Stomach (tissue), 19 donors: ENCODE measurements at places on chromosomes 12 and 14. TPM values are rescaled to one million over a fixed set of nuclear protein-coding genes. Genes with fewer than 3 reads are reported as not detected.

PPP1CC gene
- 84.8 TPM for total RNA-seq

- DNase-seq = no peak
- H3K4me1 ChIP-seq = peaks cover 29% of the 10 kb centered on the region
- H3K4me3 ChIP-seq = no peak overlapping the region
- H3K27ac ChIP-seq = peak overlapping the region; percentile 29
- H3K27me3 ChIP-seq = no peaks in the 10 kb centered on the region
- peaks cover 3% of the 10 kb centered on the region for H3K36me3 ChIP-seq
These were observed 39.4 kb downstream of the MLXIP start for GRCh38 chr12:122117979-122118378.

DNA sequence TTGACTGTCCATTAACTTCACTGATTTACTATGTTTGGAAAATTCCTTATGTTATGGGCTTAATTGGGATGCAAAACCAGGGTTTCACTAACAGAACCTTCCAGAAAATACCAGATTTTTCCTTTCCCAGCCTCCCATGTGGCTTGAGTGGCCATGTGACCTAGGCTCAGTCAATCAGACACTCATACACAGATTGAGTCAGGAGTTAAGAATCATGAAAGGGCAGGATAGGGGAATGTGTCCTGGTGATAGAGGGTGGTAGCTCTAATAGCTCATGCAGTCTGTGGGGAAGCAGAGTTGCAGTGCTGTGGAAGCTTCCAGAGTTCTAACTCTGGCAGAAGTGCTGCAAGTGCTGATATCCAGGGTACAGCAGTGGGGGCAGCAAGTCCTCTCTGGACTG is 134.1 kb upstream of the IFNG-AS1 start:
- H3K4me1 ChIP-seq = no peaks in the 10 kb centered on the region
- no peak overlapping the region for H3K4me3 ChIP-seq
- no peaks in the 10 kb centered on the region for H3K27me3 ChIP-seq
- no peaks in the 10 kb centered on the region for H3K36me3 ChIP-seq

DTX3 gene
- total RNA-seq = 49.6 TPM

DNA sequence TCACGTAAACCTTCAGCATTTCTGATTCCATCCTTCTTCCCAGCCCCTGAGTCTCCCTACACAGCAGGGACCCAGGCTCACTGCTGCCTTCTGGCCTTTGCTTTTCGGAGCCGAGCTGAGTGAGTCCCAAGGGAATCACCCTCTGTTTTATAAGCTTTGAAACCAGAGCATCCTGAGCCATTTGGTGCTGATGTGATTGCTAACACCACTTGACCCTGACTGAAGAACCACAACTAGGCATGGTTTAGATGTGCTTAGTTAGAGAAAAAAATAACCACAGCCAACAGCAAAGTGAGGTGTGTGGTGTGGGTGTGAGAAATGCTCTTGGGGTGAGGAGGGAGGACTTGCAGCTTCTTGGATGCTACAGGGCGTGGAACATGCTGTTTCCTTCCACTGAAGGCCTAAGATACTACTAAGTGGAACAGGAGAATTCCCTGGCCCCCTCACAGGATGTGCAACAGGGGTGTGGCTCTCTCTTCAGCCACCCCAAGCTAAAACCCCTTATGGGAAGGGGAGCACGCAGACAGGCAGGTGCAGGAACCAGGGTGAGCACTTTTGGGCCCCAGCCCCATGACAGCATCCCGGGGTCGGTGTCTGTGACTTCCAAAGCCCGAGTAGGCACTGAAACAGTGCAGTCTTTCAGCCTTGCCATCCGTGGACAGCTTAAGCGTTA is at the start of gene TC2N:
TC2N (minus strand) TSS at position 221 of the 673 bp plus-strand sequence. CDS start 53,767 bp downstream, outside the sequence.
- peak within 1 kb of the TSS; percentile 16 for H3K4me3 ChIP-seq
- peaks cover 25% of the 10 kb centered on the region for H3K4me1 ChIP-seq
- H3K36me3 ChIP-seq = peaks cover 34% of the 10 kb centered on the region
- no peaks in the 10 kb centered on the region for H3K27me3 ChIP-seq
- peak within 1 kb of the TSS; percentile 15 for H3K27ac ChIP-seq
- no peak for DNase-seq

GRCh38 chr14:54881761-54882401 is 20.7 kb downstream of the GCH1 start:
- H3K4me3 ChIP-seq = peak overlapping the region; percentile 41
- H3K4me1 ChIP-seq = peaks cover 13% of the 10 kb centered on the region
- no peaks in the 10 kb centered on the region for H3K36me3 ChIP-seq
- no peaks in the 10 kb centered on the region for H3K27me3 ChIP-seq
- DNase-seq = no peak
